ENCODE measurements at places on chromosomes 3 and 15.
A peak's percentile ranks its signal among the peaks of the same experiment; 100 is the strongest.

GRCh38 chr15:92821491-92822116 is 78.5 kb upstream of the CHD2 start:
- DNase-seq: no peak

DNA sequence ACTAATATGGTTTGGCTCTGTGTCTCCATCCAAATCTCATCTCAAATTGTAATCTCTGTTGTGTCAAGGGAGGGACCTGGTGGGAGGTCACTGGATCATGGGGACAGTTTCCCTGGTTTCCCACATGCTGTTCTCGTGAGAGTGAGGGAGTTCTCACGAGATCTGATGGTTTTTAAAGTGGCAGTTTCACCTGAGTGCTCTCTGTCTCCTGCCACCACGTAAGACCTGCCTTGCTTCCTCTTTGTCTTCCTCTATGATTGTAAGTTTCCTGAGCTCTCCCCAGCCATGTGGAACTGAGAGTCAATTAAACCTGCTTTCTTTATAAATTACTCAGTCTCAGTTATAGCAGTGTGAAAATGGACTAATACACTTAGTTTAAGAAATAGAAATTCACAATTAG is 228.9 kb downstream of the CD47 start:
- no peak for DNase-seq

GRCh38 chr3:20324664-20325478 is 138.9 kb upstream of the SGO1 start:
- no peak for DNase-seq

DNA sequence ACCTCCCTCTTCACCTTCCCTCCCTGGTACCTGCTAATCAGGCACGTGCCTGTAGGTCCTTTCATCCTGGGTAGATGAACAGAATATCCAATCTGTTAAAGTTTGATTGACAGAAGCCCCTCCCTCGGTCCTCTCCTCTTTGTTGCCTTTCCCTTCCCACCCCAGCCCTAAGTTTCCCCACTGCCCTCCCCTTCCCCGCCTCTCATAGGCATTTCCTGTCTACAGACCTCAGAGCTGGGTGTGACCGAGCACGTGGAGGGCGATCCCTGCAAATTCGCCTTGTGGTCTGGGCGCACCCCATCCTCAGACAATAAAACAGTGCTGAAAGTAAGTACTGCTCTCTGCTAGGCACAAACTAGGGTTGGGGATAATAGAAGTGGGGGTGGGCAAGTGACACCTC is 239.2 kb upstream of the UMPS start:
- no peak for DNase-seq

DNA sequence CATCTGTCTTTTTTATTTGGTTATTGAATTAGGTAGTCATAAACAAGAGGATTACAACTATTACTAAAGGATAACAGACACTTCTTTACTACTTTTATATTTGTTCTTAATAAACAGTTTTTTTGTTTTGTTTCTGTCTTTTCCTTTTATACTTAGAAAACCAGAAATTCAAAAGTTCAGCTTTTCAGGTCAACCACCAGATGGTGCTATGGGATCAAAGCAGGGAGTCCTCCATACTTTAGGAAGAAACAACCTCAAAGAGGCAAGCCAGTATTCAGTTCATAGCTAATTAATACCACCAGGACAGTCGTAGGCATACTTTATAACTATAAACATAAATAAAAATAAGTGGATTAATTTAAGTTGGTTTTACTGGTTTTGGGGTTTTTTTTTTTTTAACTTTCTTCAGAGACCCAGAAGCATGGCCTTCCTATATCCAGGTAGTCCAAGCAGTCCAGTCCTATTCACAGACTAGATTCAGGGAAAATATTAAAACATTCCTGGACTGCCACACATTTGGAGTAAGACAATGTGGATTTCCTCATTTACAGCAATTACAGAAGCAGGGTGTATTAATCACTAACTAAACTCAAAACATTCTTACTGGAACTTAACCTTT is 16.0 kb upstream of the EID1 start:
- DNase-seq: peak; percentile 7

- no peak for DNase-seq
These were observed 41.0 kb downstream of the ITGB5 start for GRCh38 chr3:124846189-124846588.

GRCh38 chr3:59771768-59772181 is 722.0 kb upstream of the CFAP20DC start:
- DNase-seq: no peak

GRCh38 chr15:25694239-25694584 is 168.9 kb downstream of the ATP10A start:
- no peak for DNase-seq

All from activated T-cell treated with anti-CD3 and anti-CD28 coated beads, Interleukin-2, amount 50 U/mL, for 4 hours (primary cell).